ENCODE measurements at places on chromosomes 6 and 20. TPM values are rescaled to one million over a fixed set of nuclear protein-coding genes. Genes with fewer than 3 reads are reported as not detected.

The CAP2 gene
- 13.0 TPM for total RNA-seq

The DCDC2 gene
- 2.5 TPM for total RNA-seq

The TMEM244 gene
- total RNA-seq = not detected

The SSTR4 gene
- total RNA-seq = 0.12 TPM

The SLC17A4 gene
- not detected for total RNA-seq

The SOX18 gene
- 1.8 TPM for total RNA-seq

The COL21A1 gene
- total RNA-seq = 0.76 TPM

The SLC17A1 gene
- total RNA-seq = not detected

The OXT gene
- not detected for total RNA-seq

The ENPP3 gene
- not detected for total RNA-seq

The GJA10 gene
- total RNA-seq = not detected

The C20orf144 gene
- 0.07 TPM for total RNA-seq

The LGSN gene
- total RNA-seq = 2.3 TPM

The CLPSL1 gene
- total RNA-seq = not detected

The RAB32 gene
- total RNA-seq = 37.5 TPM

The LY6G6D gene
- not detected for total RNA-seq

The RPS18 gene
- total RNA-seq = 2,622 TPM

The KCNK5 gene
- 1.3 TPM for total RNA-seq

The ATG5 gene
- 26.1 TPM for total RNA-seq

The FOXO3 gene
- total RNA-seq = 5.4 TPM

The SLC17A3 gene
- total RNA-seq = 0.86 TPM

The ARHGAP40 gene
- total RNA-seq = not detected

The ATP9A gene
- total RNA-seq = 11.1 TPM

The FAM209B gene
- total RNA-seq = 0.21 TPM

The CALHM6 gene
- total RNA-seq = not detected

The NTSR1 gene
- 0.07 TPM for total RNA-seq

The MYL9 gene
- total RNA-seq = 18.1 TPM

The CDH26 gene
- total RNA-seq = not detected

The GPX5 gene
- not detected for total RNA-seq

The FYN gene
- 3.6 TPM for total RNA-seq

The PRDM1 gene
- 6.0 TPM for total RNA-seq

The SH3BGRL2 gene
- 0.33 TPM for total RNA-seq

The VARS2 gene
- 13.3 TPM for total RNA-seq

The HLA-DOA gene
- not detected for total RNA-seq

The PREP gene
- 37.4 TPM for total RNA-seq

The WFDC2 gene
- not detected for total RNA-seq

The ADGRF4 gene
- total RNA-seq = 11.1 TPM

The GMPR gene
- total RNA-seq = 2.1 TPM

The RBPJL gene
- not detected for total RNA-seq

The TUBB2B gene
- 14.1 TPM for total RNA-seq

The KIF3B gene
- total RNA-seq = 26.9 TPM

The HSPA1A gene
- 176 TPM for total RNA-seq

The DYNLT2 gene
- total RNA-seq = 0.44 TPM

The HUS1B gene
- 0.38 TPM for total RNA-seq

The CCN2 gene
- total RNA-seq = 68.5 TPM

The PDE7B gene
- 0.83 TPM for total RNA-seq

The SULF2 gene
- total RNA-seq = 22.8 TPM

The TREM1 gene
- 0.32 TPM for total RNA-seq

The HLA-DPA1 gene
- not detected for total RNA-seq

The EYA2 gene
- 2.2 TPM for total RNA-seq

The TSBP1 gene
- not detected for total RNA-seq

The TREML2 gene
- not detected for total RNA-seq

The MYH7B gene
- 0.10 TPM for total RNA-seq

The LAMA2 gene
- 0.31 TPM for total RNA-seq

The SLC23A2 gene
- total RNA-seq = 17.8 TPM

The KIF25 gene
- total RNA-seq = 0.05 TPM

The KIAA0408 gene
- 6.8 TPM for total RNA-seq

The SLC17A9 gene
- total RNA-seq = not detected
